ENCODE measurements at places on chromosomes 5 and 9.
A peak's percentile ranks its signal among the peaks of the same experiment; 100 is the strongest.

DNA sequence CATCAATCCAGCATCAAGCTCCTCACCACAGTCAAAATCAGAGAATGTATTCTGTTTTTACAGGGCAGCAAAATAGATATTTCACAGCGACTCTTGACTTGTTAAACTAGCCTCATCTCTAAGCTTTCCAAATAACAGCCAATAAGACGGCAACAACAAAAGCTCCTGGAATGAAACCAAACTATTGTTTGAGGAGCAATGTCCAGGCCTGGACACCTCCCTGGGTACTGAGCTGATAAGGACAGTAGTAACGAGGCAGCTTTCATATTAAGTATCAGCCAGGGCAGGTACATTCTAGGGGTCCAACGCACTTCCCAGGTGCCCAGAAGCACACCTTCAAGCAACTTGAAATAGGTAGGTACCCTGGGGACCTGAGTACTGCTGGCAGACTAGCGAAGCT, 260.3 kb downstream of the ENC1 start:
- no peak for DNase-seq

GRCh38 chr5:112279082-112279481, 140.0 kb downstream of the EPB41L4A start:
- DNase-seq = no peak

- DNase-seq = no peak
Observed at GRCh38 chr5:151958111-151958510, 33.5 kb upstream of the GLRA1 start.

DNA sequence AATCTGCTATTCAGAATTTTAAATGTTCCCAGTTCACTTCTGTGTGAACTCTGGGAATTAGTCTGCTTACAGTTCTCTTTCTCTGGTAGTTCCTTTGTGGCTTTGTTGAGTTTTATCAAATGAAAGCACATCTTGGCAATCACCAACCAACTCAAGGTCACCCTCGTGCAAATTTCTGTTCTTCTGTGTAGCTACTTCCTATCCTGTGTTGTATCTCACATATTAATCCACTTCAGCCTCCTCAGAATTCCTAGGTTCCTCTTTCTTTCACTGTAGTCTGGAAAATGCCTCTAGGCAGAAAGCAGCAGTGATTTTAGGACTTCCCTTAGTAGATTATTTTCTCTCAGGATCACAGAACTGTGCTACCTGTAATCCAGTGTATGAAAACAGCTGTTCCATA, 100.3 kb downstream of the AUH start:
- no peak for DNase-seq

GRCh38 chr5:124245276-124245675, 501.2 kb downstream of the ZNF608 start:
- no peak for DNase-seq

DNA sequence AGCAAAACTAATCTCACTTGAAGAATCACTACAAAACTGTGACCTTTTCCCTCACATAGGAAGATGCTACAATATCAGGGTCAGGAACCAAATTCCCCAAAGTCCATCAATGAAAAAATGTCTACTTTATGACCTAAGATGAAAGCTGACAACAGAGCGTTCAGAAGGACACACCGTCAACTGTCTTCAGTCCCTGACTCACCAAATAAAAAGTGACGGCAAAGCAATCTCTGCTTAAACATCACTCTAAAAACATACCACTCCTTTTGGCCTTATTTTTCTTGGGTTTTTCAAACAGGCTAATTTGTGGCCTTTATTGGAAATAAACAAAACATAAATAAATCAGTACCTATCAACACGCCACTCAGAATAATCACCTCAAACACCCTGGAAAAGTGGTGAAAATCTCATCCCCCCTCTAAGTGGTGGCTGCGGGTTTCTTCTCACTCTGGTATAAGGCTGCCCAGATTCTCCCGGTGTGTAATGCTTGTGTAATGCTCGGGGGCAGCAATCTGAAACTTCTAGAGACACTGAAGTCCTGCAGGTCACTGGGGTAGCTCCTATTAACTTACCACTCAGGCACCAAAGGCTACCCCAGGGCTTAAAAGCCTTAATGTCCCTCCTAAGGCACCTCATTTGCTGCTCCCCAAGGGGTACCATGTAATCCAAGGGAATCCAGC, 29.5 kb downstream of the SEMA4D start:
- DNase-seq = no peak

GRCh38 chr9:3043369-3043768, 199.5 kb upstream of the PUM3 start:
- DNase-seq = no peak

DNA sequence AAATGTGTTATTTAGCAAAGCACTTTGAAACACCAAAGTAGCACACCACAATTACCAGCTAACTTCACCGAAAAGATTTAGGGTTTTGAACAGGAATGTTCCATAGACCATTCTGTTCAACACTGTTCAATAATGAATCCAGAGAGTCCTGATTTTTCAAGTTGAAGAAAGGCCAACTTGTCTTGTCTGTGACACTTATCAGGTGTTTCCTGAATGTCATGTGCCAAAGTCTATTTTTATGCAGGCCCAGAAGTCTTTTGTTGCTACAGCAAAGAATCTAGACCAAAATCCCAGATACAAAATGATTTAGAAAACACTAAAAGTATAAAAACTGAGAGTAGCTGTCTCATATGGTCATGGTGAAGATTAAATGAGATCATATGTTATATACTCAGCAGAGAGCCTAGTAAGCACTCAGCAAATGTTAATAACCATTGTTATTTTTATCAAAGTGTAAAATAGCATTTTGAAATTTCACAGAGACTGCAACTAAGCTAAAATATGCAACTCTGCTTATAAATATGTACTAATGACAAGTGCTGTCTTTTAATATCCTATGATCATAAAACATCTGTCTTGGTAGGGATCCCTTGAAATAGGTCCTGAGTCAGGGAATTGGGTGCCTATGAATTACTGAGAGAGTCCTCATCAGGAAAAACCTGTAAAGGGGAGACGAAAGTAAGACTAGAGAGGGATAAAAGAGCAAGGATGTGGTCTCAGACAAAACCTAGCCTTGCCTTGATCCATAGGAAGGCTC, 122.4 kb upstream of the SLC12A2 start:
- no peak for DNase-seq

- no peak for DNase-seq
Observed at GRCh38 chr9:72362680-72363139, 2.3 kb downstream of the ZFAND5 start.

GRCh38 chr9:437066-437465, 222.4 kb downstream of the DOCK8 start:
- no peak for DNase-seq

DNA sequence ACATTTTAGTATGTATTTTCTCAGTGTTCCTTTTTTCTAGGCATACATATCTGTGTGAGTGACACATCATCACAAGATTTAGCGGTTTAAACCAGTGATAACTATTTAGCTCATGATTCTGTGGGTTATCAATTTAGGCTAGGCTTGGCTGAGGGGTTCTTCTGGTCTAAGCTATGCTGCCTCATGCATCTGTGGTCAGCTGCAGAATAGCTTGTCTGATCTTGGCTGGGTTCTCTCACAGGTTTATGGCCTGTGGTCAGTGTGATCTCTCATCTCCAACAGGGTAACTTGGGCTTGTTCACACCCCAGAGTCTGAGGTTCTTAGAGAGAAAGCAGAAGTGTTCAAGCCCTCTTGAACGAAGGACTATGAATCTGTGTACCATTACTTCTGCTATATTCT, 363.3 kb downstream of the KDM4C start:
- DNase-seq = no peak

DNA sequence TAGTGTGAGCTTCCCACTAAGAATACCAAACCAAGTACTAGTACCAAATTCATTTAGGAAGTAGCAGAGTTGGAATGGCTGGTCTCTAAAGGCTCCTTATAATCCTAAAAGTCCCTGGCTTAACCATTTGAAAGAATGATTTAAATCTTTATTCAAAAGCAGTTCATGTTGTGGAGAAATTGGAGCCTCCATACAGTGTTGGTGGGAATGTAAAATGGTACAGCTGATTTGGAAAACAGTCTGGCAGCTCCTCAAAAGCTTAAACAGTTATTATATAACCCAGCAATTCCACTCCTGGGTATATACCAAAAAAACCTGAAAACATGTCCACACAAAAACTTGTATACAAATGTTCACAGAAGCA, 2.9 kb downstream of the PLIN2 start:
- no peak for DNase-seq

- no peak for DNase-seq
Observed at GRCh38 chr9:108057421-108058134, 568.0 kb upstream of the KLF4 start.

DNA sequence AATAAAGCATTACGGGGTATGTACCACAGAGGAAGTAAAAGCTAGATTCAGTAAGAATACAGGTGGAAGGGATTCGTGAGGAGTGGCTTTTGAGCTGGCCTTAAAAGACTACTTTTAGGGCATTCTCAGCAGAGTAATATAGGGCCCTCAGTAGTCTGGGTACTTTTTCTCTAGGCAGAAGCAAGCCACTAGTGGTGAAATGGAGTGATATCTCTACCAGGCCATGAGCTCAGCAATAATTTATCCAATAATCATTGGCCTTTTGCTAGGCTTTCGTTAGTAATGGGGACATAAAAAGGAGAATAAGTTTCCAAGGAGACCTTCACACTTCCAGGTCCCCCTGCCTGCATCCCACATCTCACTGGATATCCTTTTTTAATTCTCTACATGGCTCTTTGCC, 1.7 kb downstream of the POLR3G start:
- DNase-seq = no peak

DNA sequence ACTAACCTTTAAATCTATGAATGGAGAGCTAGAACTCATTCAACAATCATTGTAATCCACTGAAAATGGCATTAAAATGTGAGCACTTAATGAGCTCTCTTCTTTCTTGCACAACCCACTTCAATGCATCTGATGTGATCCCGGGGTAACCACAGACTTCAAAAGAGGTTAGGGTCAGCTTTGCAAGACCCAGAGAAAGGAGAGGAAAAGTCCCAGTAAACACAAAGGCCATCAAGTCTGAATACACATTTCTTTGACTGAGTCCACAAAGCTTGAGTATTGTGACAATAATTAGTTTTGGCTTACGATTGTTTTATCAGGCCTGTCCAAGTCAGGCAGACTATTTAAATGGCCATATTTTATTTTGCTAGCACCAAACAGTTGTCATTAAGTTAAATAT, 148.8 kb upstream of the ZNF608 start:
- DNase-seq = peak; percentile 3

GRCh38 chr9:89434636-89435035, 63.3 kb downstream of the SEMA4D start:
- DNase-seq = no peak
